ENCODE measurements at places on chromosomes 12 and 14. TPM values are rescaled to one million over a fixed set of nuclear protein-coding genes. Genes with fewer than 3 reads are reported as not detected.

GRCh38 chr12:21771311-21771710, 3.2 kb downstream of the KCNJ8 start:
- H3K27me3 ChIP-seq, result no peaks in the 10 kb centered on the region
- DNase-seq, result no peak
- no peak overlapping the region for H3K4me3 ChIP-seq
- peaks cover 18% of the 10 kb centered on the region for H3K4me1 ChIP-seq
- H3K36me3 ChIP-seq, result peaks cover 13% of the 10 kb centered on the region
- H3K27ac ChIP-seq, result peak overlapping the region; percentile 8

- H3K4me3 ChIP-seq, result no peak overlapping the region
- peak overlapping the region; percentile 6 for H3K27ac ChIP-seq
- H3K4me1 ChIP-seq, result peaks cover 5% of the 10 kb centered on the region
- H3K36me3 ChIP-seq, result no peaks in the 10 kb centered on the region
Observed at GRCh38 chr14:49950275-49951228, 57.7 kb downstream of the ARF6 start.

DNA sequence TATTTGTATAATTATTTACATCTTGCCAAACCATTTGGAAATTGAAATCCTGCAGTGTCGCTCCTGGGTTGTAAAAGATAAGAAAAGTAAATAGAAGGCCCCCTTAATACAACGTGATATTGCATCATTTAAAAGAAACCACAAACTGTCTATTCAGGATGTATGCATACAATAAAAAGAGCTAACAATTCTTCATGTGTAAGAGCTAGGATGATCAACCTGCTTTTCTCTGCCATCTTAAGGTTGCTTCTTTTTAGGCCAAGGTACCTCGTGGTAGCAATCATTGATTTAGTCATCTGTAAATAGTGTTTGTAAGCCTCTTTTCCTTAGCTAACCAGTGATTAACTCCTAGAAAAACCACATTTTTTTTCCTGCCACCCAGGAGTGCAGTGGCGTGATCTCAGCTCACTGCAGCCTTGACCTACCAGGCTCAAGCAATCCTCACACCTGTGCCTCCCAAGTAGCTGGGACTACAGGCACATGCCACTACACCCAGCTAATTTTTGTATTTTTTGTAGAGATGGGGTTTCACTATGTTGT, 3.3 kb upstream of the USP44 start:
- H3K4me1 ChIP-seq, result no peaks in the 10 kb centered on the region
- no peak for DNase-seq
- no peak overlapping the region for H3K27ac ChIP-seq
- H3K4me3 ChIP-seq, result no peak overlapping the region
- H3K36me3 ChIP-seq, result no peaks in the 10 kb centered on the region

GRCh38 chr12:127588249-127588648, 678.7 kb upstream of the TMEM132C start:
- H3K4me3 ChIP-seq, result no peak overlapping the region
- no peaks in the 10 kb centered on the region for H3K27me3 ChIP-seq
- no peaks in the 10 kb centered on the region for H3K36me3 ChIP-seq
- H3K27ac ChIP-seq, result no peak overlapping the region

- H3K27me3 ChIP-seq, result no peaks in the 10 kb centered on the region
- no peaks in the 10 kb centered on the region for H3K4me1 ChIP-seq
- no peak overlapping the region for H3K27ac ChIP-seq
- DNase-seq, result no peak
- H3K4me3 ChIP-seq, result no peak overlapping the region
- no peaks in the 10 kb centered on the region for H3K36me3 ChIP-seq
Observed at GRCh38 chr12:127363392-127363791, 903.6 kb upstream of the TMEM132C start.

DNA sequence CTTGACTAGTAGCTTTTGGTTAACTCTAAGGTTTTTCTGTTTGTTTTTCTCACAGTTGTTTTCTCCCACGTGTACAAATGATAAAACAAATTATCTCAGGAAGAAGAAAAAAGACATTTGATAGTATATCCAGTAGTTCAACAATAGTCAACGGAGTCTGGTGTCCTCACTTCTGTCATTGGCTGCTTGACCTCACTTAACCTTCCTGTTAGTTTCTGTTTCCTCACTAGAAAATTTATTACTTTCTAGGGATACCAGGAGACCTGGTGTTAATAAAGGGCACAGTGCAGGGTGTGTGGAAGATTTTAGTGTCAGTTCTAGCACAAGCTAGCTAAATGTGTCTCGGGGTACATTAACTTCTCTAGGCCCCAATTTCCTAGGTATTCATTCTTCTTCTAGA, 116.0 kb downstream of the PRKCH start:
- no peaks in the 10 kb centered on the region for H3K36me3 ChIP-seq
- H3K4me3 ChIP-seq, result no peak overlapping the region
- no peak overlapping the region for H3K27ac ChIP-seq
- no peak for DNase-seq
- H3K27me3 ChIP-seq, result no peaks in the 10 kb centered on the region
- no peaks in the 10 kb centered on the region for H3K4me1 ChIP-seq

- no peaks in the 10 kb centered on the region for H3K36me3 ChIP-seq
- no peak for DNase-seq
Observed at GRCh38 chr12:124078800-124079199, 105.8 kb downstream of the ZNF664 start.

DNA sequence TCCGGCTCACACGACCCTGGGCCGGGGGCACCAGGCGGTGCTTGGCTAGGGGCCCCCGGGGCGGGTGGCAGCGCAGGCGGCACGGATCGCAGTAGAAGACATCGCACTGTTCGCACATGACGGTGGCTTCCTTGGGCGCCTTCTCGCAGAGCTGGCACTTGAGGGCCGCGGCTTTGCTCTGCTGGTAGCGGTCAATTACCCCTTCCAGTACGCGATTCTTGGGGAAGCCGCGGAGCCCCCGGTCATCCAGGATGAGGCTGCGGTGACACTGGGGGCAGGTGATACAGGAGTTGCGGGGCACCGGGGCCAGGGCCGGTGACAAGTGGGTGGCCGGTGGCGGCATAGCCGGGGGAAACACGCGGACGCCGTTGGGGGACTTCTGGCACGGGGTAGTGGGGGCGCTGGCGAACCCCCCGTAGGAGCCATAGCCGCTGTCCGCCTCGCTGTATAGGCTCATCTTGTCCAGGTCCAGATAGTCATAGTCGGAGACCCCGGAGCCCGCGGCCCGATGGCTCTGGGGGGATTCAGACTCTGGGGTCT, 553 bp downstream of the TRIM9 start:
- no peak overlapping the region for H3K27ac ChIP-seq
- DNase-seq, result no peak
- H3K4me1 ChIP-seq, result no peaks in the 10 kb centered on the region
- no peaks in the 10 kb centered on the region for H3K36me3 ChIP-seq
- H3K27me3 ChIP-seq, result peaks cover 20% of the 10 kb centered on the region

- H3K4me3 ChIP-seq, result no peak overlapping the region
- H3K27ac ChIP-seq, result no peak overlapping the region
- H3K27me3 ChIP-seq, result no peaks in the 10 kb centered on the region
- no peaks in the 10 kb centered on the region for H3K4me1 ChIP-seq
- no peak for DNase-seq
- H3K36me3 ChIP-seq, result no peaks in the 10 kb centered on the region
Observed at GRCh38 chr14:69666112-69666511, 54.7 kb downstream of the SUSD6 start.

- H3K27me3 ChIP-seq, result no peaks in the 10 kb centered on the region
- H3K27ac ChIP-seq, result no peak overlapping the region
- H3K36me3 ChIP-seq, result peaks cover 29% of the 10 kb centered on the region
- DNase-seq, result no peak
- no peak overlapping the region for H3K4me3 ChIP-seq
Observed at GRCh38 chr12:6526766-6527525, 7.4 kb upstream of the GAPDH start.

- no peaks in the 10 kb centered on the region for H3K36me3 ChIP-seq
- H3K27me3 ChIP-seq, result no peaks in the 10 kb centered on the region
- H3K27ac ChIP-seq, result no peak overlapping the region
- H3K4me1 ChIP-seq, result no peaks in the 10 kb centered on the region
Observed at GRCh38 chr14:31410048-31410650, 10.2 kb downstream of the HEATR5A start.

DNA sequence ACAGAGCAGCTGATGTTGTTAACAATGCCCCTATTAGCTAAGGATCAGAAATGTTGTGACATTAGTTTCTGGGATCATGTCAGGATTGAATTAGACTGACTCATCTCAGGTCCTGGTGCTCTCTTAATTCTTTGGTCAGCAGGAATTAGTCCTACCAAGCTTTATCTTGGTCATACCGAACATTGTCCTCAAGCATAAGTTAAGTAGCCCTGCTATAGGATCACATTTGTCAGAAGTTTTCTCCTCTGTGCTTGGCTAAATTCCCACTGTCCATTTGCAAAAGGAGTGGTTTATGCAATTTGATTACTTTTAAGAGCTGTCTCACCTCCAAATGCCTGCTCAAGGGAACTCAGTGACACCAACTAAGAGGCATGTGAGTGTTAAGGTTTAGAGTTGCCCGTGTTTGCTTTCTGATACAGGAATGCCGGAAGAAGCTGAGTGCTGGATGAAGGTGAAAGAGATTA, 48.4 kb upstream of the IFNG-AS1 start:
- no peak for DNase-seq
- no peaks in the 10 kb centered on the region for H3K27me3 ChIP-seq
- no peaks in the 10 kb centered on the region for H3K36me3 ChIP-seq
- no peaks in the 10 kb centered on the region for H3K4me1 ChIP-seq

- DNase-seq, result no peak
- H3K4me3 ChIP-seq, result no peak overlapping the region
- no peaks in the 10 kb centered on the region for H3K27me3 ChIP-seq
- no peak overlapping the region for H3K27ac ChIP-seq
Observed at GRCh38 chr12:3036901-3037600, 40.1 kb upstream of the TSPAN9 start.

Gene NFATC4
- 2.7 TPM for total RNA-seq

- no peaks in the 10 kb centered on the region for H3K4me1 ChIP-seq
- no peak overlapping the region for H3K27ac ChIP-seq
- H3K27me3 ChIP-seq, result no peaks in the 10 kb centered on the region
- no peak overlapping the region for H3K4me3 ChIP-seq
- DNase-seq, result no peak
- no peaks in the 10 kb centered on the region for H3K36me3 ChIP-seq
Observed at GRCh38 chr12:117583092-117583491, 221.7 kb upstream of the NOS1 start.

Gene GOLT1B
- total RNA-seq, result 20.3 TPM

Gene FGF23
- total RNA-seq, result 41.0 TPM

DNA sequence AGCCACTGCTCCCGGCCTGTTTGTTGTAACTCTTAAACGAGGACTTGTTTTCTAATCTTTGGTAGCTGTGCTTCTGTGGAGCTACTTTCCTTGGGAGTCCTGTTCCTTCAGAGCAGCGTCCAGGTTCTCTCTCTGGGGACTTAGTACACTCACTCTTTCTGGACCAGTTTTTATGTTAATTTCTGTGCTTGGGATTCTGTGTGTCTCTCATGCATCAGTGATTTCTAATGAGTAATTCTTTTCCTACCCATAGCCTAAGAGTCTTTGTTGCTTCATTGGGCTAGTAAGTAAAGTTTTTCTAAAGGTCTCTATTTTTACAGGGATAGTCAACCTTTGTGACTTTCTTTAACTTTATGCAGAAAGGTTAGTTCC, 289.3 kb downstream of the FBXL14 start:
- H3K27me3 ChIP-seq, result no peaks in the 10 kb centered on the region
- no peaks in the 10 kb centered on the region for H3K36me3 ChIP-seq
- H3K4me1 ChIP-seq, result peaks cover 4% of the 10 kb centered on the region

DNA sequence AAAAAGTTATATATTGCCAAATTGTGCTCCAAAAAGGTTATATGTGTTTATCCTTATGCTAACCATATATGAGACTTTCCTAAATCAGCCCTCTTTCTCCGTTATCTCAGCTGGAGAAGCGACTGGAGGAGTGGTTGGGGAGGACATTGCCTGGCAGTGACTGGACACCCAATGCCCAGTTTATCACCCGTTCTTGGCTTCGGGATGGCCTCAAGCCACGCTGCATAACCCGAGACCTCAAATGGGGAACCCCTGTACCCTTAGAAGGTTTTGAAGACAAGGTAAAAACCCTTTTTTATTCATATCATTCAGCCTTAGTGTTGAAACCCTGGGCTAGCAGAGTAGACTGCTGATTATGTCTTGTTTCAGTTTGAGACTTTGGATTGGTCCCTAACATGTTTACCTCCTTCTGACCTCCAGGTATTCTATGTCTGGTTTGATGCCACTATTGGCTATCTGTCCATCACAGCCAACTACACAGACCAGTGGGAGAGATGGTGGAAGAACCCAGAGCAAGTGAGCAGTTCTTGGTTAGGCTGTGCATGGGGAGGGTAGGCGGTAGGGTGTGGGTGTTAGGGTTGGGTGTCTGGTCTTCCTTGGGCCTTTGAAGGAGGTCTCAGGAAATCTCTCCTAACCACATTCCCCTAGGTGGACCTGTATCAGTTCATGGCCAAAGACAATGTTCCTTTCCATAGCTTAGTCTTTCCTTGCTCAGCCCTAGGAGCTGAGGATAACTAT, 8.6 kb downstream of the DDIT3 start:
- no peak overlapping the region for H3K4me3 ChIP-seq
- no peaks in the 10 kb centered on the region for H3K4me1 ChIP-seq
- H3K36me3 ChIP-seq, result peaks cover 15% of the 10 kb centered on the region

Gene GAS2L3
- 3.4 TPM for total RNA-seq

GRCh38 chr12:50038336-50038735, 13.0 kb upstream of the RACGAP1 start:
- no peaks in the 10 kb centered on the region for H3K27me3 ChIP-seq
- H3K4me1 ChIP-seq, result no peaks in the 10 kb centered on the region
- no peaks in the 10 kb centered on the region for H3K36me3 ChIP-seq

Gene RILPL1
- total RNA-seq, result 7.5 TPM

DNA sequence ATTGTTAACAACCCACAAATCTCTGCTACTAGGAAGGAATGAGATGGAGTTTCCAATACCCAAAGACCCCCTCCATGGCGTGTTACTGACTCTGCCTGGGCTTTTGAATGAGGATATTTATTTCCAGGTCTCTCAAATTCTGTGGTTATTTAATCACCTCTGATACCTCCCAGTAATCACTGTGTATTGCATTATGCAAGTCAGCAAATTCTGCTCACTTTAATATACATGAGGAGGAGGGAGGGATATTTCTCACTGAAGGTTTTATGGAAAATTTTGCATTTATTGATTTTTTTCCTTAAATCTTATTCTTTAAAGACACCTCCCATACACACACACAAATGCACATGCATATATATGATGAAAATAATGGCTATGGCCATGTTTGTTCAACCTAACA, 962.9 kb downstream of the VRK1 start:
- no peak overlapping the region for H3K4me3 ChIP-seq
- H3K4me1 ChIP-seq, result no peaks in the 10 kb centered on the region
- H3K36me3 ChIP-seq, result no peaks in the 10 kb centered on the region
- no peak overlapping the region for H3K27ac ChIP-seq

GRCh38 chr12:11880381-11880780, 190.4 kb upstream of the BCL2L14 start:
- no peaks in the 10 kb centered on the region for H3K36me3 ChIP-seq
- no peaks in the 10 kb centered on the region for H3K4me1 ChIP-seq

Gene TRHDE
- total RNA-seq, result 1.4 TPM

Gene JAG2
- 1.4 TPM for total RNA-seq

DNA sequence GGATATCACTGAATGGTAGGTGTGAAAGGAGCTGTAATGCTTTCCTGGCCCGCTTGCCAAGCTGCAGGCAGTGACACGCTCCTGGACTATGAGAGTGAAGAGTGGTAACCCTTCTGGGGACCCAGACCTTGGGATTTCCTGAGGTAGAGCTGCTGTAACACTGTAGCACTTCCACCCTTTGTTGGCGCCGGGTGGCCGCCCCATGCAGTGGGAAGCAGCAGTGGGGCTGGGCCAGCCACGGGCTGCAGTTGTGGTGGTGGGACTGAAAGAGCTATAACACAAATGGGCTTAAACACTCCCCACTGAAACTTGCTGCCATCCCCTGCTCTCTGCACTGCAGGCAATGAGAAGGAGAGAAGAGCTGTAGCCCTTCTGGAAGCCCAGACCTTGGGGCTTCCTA, 9.6 kb upstream of the FBXO33 start:
- H3K36me3 ChIP-seq, result no peaks in the 10 kb centered on the region
- DNase-seq, result no peak
- H3K27me3 ChIP-seq, result no peaks in the 10 kb centered on the region
- H3K4me3 ChIP-seq, result no peak overlapping the region

Measured in right lobe of liver (tissue), 6 donors.